ENCODE measurements at places on chromosomes 5 and 9.

DNA sequence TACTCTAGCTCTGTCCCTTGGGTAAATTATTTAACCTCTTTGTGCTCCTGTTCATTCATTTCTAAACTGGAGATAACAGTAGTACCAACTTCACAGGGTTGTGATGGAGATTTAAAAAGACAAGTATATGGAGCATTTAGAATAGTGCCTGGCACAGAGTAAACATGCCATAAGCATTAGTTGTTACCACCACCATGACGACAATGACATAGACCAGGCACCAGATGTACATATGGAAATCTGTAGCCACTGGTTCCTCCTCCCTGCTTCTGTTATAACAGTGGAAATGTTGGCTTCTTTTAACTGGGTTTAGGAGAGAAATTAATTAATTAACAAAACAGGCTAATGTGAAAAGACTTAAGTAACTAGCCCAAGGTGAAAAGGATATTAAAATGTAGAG lies 217.5 kb downstream of the DENND1A start:
- no peak for DNase-seq

DNA sequence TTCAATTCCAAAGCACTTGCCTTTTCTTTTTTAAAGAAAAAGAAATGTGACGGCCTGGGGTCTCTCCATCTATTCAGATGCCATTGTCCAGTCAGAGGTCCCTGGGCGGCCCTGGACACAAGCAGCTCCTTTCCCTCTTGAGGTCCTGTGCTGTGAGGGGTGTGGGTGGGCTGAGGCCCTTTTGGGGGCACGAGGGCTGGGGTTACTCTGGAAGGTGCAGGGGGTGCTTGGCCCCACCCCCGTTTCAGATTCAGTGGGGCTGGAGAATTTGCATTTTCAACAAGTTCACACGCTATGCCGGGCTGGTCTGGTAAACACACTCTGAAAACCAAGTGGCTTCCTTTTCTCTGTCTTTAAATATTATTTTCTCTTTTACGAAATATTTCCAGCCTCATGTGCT lies 91.4 kb upstream of the PHYKPL start:
- DNase-seq, result no peak

- no peak for DNase-seq
These were observed 82.0 kb upstream of the PCAT7 start for GRCh38 chr9:94472806-94473360.

GRCh38 chr5:173573126-173573960 lies 43.1 kb downstream of the BOD1 start:
- DNase-seq, result peak; percentile 37

DNA sequence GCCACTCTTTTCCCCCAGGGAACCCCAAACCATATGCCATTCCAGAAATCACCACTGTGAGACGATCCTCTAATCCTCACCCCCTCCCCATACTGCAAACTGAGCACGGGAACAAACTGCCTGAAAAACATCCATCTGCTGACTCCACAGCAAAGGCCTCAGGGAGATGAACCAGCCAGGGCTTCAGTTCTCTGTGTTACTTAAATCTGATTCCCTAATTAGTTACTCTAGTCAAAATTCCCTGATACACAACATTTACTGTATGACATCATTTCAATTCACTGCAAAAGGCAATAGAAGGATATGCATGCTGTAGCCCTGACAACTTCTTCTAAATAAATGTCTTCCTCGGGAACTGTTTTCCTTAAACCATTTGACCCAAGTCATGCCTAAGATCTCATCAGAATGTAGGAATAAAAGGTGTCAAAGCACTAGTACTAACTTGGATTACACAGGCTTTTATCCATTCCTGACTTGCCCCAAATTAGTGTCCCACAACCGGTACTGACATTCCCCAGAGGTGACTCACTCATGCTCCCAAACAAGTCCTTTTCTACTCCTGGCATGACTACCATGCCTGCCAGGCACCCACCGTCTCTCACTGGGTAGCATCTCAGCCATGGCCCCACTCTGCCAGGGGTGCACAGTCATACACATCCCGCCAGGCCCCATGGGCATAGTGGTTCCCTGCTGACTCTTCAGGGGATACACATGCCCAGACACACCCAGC lies 35.0 kb downstream of the MTX3 start:
- DNase-seq, result peak; percentile 93

DNA sequence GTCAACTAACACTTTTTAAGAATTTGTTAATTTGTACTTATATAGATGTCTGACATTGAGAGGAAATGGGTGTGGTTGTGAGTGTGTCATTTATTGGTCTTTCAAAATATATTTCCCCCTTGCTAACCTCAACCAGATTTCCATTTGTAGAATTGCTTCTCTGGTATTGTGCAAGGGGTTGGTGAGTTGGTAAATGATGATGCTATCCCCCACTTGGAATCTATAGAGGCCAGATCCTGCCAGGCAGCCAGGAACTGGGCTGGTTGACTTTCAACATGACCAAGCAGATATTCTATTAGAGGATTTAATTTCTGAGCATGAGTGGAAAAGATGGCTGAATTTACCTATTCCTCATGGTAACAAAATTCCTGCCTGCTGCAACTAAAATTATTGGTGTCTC lies 306.6 kb upstream of the KIF2A start:
- peak; percentile 77 for DNase-seq

GRCh38 chr5:150253416-150254208 lies 36.0 kb downstream of the CAMK2A start:
- DNase-seq, result no peak

GRCh38 chr9:109769250-109769649 lies 10.7 kb upstream of the PALM2AKAP2 start:
- no peak for DNase-seq

- peak; percentile 67 for DNase-seq
These were observed 43.2 kb upstream of the ANKH start for GRCh38 chr5:14914623-14915260.

DNA sequence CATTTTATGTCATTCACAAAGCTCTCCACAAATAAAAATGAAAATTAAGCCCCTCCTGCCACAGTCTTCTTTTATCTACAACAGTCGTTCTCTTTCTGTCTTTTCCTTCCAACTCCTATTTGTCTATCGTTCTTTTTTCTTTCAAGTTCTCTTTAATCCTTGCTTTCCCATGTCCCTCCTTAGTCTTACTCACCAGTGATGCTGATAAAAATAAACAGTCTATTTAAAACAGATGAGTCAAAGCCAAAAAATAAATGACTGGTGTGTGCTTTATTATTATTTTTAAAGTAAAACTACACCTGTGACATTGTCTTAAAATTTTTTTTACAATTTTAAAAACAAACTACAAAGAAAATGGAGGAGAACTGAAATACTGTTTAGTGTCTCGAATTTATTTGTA lies 137.1 kb upstream of the TMEM161B start:
- DNase-seq, result no peak

DNA sequence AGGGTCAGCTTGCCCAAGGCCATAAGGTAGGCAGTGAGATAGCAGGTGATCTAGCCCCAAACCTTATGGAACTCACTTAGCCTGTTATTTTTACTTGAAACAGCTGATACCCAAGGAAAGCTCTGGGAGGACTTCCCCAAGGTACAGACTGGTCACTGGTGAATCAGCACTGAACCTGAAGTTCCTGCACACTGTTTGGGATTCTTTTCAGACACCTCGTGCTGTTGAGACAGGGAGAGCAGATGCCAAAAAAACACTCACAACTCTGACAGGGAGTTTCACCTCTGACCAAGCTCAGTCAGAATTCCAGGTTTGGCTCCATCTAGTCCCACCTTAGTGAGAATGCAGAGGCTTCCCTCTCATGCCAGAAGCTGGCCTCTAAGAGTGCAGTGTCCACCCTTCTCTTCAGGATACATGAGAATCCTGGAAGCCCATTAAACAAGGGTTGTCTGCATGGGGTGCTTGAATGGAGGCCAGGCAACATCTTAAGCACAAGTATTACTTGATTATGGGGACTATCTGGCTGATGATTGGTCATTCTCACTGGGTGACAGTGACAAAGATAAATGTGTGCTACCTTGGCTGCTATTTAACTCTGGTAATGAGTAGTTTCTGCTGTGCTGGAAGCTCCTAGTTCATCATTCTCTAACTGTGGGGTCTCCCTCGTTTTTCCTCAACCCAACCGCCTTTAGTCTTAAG lies 122.8 kb upstream of the SLIT3 start:
- DNase-seq, result peak; percentile 94

DNA sequence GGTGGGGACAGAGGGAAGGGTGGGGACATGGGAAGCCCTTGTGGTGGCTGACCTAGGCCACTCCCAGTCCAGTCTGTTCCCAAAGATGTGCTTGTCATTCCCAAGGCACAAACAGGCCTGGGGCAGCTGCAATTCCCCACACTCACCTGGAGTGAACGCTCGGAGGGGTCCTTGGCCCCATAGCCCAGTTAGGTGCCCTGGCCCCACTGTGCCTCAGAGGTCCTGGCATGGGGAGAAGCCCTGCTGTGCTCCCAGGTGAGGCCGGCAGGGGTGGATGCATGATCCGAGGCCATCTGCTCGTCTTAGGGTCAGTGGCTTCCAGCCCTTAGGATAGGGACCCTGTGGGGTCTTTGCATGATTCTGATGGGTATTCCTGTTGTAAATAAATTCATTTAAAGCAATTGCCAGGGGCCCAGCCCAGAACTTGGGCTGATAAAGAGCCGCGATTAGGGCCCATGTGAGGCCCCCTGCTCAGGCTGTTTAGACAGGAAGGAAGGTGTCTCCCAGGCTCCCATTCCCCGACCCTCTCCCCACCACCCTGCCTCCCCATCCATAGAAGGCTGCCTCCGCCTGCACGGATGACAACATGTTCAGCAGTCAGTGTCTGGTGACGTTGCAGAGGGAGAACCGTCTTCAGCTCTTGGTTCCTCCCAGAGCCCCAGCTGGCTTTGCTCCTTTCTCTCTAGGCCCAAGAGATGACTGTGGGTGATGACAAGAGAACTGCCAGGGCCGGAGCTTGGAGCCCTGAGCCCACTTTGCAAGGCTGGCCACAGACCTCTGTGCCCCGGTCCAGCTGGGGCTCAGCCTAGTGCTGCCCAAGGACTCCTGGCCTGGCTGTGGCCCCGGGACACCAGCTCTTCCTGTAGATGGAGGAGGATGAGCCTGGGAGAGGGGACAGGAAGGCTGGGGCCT lies 28.4 kb upstream of the IRX4 start:
- no peak for DNase-seq

DNA sequence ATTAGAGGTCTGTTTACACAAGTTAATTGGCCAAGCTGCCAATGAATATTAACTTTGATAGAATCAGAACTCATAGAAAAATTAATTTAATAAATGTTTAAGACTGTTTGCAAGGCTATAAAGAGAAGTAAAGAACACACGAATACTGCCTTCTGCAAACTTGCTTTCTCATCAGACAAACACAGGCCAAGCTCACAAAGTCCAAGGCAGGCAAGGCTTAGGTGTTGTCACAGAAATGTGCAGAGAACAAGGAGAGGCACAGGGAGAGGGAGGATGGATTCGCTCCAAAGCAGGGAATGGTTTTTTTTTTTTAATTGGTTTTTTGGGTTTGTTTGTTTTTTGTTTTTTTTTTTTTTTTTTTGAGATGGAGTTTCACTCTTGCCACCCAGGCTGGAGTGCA lies 43.4 kb downstream of the RETREG1 start:
- DNase-seq, result no peak

DNA sequence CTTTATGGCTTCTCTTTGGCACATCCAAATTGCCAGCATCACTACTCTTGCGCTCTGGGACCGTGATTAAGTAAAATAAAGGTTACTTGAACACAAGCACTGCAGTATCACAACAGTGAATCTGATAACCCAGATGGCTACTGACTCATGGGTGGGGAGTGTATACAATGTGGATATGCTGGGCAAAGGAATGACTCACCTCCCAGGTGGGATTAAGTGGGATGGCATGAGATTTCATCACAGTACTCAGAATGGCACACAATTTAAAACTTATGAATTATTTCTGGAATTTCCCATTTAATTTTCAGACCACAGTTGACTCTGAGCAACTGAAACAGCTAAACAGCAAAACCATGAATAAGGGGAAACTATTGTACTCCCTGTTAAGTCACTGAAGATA lies 4.3 kb downstream of the GFM2 start:
- DNase-seq, result peak; percentile 97

DNA sequence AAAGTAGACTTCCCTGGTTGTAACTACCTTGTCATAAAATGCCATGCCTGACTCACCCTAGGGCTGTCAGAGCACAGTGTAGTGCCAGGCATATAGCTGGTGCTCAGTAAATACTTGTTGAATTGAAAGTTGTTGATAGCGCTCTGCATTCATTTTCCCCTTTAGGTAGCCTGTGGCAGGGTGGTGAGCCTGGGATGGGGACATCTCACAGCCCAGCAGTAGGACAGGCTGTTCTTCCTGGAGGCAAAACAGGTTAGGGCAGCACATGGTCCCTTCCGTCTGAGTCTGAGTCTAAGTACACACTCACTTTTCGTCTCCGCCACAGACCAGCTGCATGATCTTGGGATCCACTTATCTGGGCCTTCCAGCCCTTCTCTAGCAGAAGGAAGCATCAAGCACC lies 401.9 kb downstream of the ZSWIM6 start:
- no peak for DNase-seq

GRCh38 chr9:114938687-114939575 lies 8.5 kb upstream of the TNFSF8 start:
- no peak for DNase-seq

- DNase-seq, result no peak
These were observed 163.8 kb upstream of the PAPPA start for GRCh38 chr9:115989831-115990230.

DNA sequence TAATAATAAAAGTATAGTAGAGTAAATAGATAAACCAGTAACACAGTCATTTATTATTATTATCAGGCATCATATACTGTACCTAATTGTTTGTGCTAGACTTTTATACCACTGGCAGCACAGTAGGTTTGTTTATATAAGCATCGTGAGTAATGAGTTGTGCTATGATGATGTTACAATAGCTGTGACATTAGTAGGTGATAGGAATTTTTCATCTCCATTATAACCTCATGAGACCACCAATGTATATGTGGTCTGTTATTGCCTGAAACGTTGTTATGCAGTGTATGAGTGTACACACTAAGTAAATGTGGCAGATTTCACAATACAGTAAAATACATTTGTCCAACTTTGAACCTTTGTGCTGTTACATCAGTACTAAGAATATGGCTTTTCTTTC lies 72.7 kb upstream of the SPATA31D4 start:
- peak; percentile 57 for DNase-seq

- no peak for DNase-seq
These were observed 489.4 kb downstream of the PRELID2 start for GRCh38 chr5:145345511-145346287.

DNA sequence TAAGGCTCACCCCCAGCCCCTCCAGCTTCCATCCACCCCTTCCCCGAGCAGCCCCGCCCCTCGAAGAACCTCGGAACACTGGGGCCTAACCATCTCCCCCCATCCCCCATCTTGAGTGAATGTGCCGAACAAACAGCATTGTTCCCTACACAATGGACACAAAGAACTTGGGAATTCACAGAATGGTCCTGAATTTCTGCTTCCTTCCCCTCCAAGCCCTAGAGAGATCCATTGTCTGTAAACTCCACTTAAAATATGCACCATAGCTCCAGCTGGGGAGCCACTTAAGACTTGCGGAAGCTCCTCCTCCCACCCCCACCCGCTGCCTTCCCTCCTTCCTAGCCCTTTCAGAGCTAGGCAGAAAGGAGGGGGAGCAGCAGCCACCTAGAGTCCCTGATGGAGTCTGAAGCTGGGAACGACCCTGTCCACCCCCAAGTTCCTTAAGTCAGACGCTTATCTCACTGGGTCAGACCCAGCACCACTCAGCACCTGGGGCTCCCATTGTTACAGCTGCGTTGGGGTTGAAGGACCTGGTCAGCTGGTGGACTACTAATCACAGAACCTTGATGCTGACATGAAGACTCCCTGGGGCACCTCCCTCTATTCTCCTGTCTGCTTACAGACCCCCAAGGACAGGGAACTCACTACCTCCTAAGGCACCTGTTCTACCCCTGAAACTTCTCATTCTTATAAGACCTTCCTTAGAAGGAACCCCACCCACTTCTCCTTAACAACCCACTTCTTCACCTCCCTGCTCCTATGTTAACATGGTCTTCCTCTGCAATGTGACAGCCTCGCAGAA lies 61.4 kb downstream of the PCDH1 start:
- DNase-seq, result no peak

All from mammary epithelial cell (primary cell).